ENCODE measurements at places on chromosomes 1 and 21.

- no peak for DNase-seq
These were observed 172.8 kb upstream of the IRF2BP2 start for GRCh38 chr1:234782791-234783190.

DNA sequence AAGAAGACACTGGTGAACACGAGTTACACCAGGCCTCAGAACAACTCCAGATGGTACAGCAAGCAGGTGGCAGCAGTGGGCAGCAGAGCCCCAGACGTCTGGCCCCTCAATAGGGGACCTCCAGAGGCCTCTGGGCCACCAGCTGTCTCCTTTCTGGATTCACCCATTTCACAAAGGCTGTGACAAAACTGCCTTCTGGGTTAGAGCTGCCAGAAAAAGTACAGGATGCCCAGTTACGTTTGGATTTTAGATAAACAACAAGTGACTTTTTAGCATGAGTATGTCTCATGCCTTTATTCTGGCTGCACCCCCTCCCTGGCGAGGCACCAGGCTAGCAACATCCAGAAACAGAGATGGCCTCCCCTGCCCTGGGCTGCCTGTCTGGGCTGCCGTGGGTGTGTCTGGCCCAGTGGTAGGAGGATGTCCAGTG, 30.1 kb downstream of the ITPKB start:
- no peak for DNase-seq

- no peak for DNase-seq
These were observed 38.1 kb upstream of the A3GALT2 start for GRCh38 chr1:33358795-33359503.

DNA sequence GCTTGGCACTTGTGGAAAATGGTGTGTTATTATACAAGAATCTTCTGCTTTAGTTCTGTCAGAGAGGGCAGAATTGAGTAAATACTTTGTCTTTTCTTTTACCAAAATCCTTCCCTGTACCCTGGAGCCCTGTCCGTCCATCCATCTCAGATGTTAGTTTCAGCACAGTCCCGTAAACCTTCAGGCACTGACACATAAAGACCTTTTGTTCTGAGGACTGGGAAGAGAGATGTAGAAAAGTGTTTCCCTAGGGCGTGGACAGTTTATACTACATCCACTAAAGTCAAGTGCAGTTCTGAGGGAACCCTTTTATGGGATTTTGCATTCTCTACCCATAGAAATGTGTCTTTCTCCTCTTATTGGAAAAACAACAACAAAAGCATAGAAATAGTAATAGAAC, 162.4 kb downstream of the PDE4B start:
- DNase-seq: no peak

GRCh38 chr1:2073382-2074230, 23.4 kb downstream of the PRKCZ start:
- no peak for DNase-seq

- DNase-seq: no peak
These were observed 405 bp upstream of the GADD45A start for GRCh38 chr1:67684526-67685066.

DNA sequence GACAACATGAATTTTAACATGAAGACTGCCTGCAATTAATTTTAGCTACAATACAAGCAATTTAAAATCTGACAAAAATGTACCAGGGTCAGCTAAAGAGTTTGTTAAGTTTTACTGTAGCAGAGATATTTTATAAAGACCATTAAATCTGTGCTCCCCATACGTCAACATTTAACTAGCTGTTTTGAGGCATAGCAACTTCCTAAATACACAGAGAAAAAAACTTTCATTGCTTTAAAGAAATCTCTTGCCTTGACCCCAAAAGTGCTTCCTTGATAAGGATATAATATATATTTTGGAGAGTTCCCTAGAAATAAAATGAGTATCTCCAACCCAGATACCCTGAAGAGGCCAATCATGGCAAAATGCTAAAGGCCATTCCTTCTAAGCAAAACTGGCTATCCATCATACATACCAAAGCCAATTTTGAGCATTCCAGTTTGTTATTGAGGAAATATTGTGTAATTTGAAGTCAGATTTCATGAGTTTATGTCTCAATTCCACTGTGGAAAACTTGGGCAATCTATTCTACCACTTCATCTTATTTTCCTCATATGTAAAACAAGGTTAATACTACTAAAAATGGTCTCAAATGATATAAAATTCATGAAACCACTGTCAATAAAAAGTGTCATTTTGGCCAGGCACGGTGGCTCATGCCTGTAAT, 19.1 kb downstream of the ASPM start:
- no peak for DNase-seq

DNA sequence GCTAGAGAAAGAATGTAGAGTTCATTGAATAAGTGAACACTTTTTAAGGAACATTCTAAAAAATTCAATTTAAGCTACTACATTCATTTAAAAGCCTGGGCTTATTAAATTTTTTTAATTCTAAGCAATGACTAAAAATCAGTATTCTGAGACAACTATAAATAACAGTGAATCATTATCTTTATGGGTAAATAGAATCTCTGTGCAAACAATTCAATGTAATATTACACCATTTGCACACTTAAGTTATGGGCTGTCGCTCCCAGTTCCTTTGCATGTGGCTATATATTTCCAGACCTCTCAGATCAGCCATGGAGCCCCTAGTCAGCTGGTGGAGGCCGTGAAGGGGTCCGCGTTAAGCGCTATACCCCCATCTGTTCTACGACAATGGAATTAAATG, 65.1 kb downstream of the KCNK1 start:
- DNase-seq: no peak

GRCh38 chr21:32717851-32718316, 9.9 kb downstream of the SYNJ1 start:
- no peak for DNase-seq

DNA sequence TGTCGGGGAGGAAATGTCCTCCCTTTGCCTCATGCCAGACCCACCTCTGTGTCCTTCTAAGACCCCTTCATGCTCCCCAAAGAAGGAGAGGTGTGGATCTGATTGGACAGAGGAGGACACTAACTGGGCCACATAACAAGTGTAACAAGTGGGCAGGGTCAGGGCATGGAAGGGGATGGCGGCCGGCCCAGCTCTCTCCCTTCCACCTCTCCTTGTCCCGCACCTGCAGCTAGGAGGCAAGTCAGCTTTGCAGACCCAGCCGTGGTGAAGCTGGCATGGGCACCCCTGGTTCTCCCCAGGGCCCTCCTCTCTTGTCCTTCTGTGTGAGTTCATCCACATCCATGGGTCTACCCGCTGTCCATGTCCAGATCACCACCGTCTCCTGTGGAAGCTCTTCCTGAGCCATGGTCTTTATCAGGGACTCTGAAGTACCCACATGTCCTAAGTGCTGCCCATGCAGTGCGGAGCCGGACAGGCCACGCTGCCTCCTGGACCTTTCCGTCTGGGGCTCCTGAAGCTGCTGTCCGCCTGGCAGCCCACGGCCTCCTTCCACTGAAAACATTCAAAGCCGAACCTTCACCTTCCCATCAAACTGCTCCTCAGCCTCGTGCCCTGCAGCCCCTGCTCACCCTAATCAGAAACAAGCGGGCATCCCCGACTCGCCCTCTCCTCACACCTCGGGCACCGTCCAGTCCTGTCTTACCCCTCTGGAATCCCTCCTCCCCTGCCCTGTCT, 460.5 kb downstream of the PTPRU start:
- DNase-seq: no peak

DNA sequence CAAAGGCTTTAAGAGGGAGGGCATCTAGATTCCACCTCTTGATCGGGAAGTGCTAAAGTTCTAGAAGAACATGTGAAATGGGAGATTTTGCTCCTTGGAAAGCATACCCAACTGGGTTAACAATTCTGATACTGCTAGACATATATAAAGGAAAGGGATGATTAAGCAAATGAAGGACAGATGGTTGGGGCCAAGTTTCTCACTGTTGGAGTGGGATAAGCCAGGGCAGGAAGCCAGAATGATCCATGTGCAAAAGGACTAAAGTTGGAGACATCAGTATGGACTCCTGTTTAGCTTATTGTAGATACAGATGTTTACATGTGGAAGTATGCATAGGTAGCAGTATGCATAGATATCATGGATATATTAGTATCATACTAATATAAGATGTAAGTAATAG, 16.8 kb downstream of the PLA2G5 start:
- no peak for DNase-seq

GRCh38 chr1:32786856-32787255, 30.3 kb downstream of the YARS1 start:
- no peak for DNase-seq

DNA sequence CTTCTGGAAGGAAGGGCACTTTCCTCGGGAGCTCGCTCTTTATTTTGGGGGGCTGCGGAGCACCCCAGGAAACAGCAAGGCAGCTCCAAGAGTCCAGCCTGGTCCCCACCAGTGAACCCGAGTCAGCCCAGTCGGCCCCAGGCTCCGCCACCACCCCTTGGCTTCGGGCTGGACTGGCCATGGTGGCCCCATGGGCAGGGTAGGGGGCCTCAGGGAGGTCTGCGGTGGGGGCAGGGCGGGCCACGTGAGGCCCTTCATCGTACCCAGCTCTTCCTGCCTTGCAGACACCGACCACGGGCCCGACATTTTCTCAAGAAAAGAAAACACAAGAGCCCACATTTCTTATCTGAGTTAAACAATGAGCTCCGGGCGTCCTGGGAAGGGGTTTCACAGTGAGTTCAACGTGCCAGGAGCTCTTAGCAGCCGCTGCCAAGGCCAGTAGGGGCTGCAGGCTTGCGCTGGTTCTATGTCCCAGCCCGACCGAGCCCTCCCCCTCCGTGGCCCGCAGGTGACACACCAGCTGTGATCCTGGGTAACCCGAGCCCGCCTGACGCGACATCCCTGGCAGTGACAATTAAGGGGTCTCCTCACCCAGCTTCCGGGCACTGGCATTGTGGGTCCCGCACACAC, 66.2 kb downstream of the PRDM16 start:
- DNase-seq: no peak

GRCh38 chr21:46120301-46121285, 22.7 kb downstream of the COL6A2 start:
- DNase-seq: no peak

DNA sequence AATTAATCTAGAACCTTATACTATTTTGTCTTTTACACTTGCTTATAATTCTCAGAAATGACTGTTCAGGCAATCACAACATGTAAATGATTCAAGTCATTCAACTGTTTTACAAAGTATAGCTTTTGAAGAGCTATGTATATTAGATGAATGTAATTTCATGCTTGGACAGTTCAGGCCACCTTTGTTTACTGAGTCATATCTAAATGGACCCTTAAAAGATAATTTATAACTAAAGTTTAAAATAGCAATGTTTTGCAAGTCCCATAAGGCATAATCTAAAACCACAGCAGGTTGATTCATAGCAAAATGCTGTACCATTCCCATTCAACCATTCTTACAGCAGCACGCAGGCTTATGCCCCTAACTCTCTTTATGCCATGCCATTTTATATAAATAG, 64.8 kb downstream of the PIK3R3 start:
- DNase-seq: no peak

GRCh38 chr1:218938259-218938658, 235.4 kb upstream of the LYPLAL1 start:
- DNase-seq: no peak

- DNase-seq: no peak
These were observed 23.7 kb downstream of the EIF2B3 start for GRCh38 chr1:44962729-44963128.

- no peak for DNase-seq
These were observed 77.2 kb downstream of the FHAD1 start for GRCh38 chr1:15323989-15324868.

- no peak for DNase-seq
These were observed 45.0 kb downstream of the KCNJ6 start for GRCh38 chr21:37871121-37871862.

DNA sequence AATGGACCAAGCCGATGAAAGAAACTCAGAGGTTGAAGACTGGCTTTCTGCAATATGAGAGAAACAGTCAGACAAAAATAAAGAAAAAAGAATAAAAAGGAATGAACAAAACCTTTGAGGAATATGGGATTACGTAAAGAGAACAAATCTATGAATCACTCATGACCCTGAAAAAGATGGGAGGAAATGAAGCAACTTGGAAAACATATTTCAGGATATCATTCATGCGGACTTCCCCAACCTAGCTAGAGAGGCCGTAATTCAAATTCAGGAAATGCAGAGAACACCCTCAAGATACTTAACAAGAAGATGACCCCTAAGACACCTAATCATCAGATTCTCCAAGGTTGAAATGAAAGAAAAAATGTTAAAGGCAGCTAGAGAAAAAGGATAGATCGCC, 705.3 kb upstream of the CHRM3 start:
- no peak for DNase-seq

- no peak for DNase-seq
These were observed 114.8 kb downstream of the LRRIQ3 start for GRCh38 chr1:74083128-74083527.

DNA sequence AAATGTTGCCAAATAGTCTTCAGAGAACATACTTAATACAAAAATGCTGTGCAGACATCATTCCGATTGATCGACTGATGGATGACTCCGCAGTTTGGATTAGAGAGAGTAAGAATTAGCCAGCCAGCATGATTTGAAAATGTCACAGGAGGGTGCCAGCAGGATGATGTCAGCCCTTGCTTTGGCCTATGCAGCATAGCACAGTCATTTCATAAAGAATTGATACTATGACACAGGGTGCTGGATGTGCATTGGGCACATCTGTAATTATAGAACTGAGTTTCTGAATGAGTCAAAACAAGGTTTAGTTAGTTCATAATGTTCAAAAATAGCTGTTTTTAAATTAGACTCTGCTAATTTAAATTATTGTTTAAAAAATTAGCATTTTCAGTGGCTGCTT, 21.6 kb upstream of the TRAF5 start:
- no peak for DNase-seq

DNA sequence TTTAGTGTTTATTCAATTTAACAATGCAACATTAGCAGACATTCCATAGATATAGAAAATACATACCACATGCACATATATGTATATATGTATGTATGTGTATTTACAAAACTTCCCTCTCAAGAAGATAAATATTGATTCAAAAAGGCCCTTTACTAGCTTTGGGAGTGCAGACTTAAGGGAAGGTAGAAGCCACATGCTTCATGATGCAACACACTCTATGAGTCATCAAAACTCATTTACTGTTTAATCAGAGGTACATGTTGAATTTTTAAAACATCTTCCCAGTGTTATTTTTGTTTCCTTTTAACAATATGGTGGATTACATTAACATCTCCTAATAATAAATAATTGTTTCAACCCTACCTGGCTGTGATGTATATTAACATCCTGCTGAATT, 61.4 kb upstream of the KIRREL1 start:
- no peak for DNase-seq

- DNase-seq: no peak
These were observed 71.6 kb downstream of the PLEKHA6 start for GRCh38 chr1:204288021-204288588.

GRCh38 chr1:172533513-172534151, 682 bp downstream of the SUCO start:
- peak; percentile 79 for DNase-seq

- no peak for DNase-seq
These were observed 93.9 kb upstream of the ADGRL4 start for GRCh38 chr1:79100385-79100784.

- DNase-seq: no peak
These were observed 19.9 kb downstream of the ACOT11 start for GRCh38 chr1:54567961-54568360.

- DNase-seq: peak; percentile 67
These were observed 23.4 kb upstream of the TSPAN2 start for GRCh38 chr1:115112496-115113375.
